ENCODE measurements at places on chromosomes 3 and 15. TPM values are rescaled to one million over a fixed set of nuclear protein-coding genes. Genes with fewer than 3 reads are reported as not detected.

NTRK3 gene
- total RNA-seq: 10.7 TPM

FAM162A gene
- 17.7 TPM for total RNA-seq

DNA sequence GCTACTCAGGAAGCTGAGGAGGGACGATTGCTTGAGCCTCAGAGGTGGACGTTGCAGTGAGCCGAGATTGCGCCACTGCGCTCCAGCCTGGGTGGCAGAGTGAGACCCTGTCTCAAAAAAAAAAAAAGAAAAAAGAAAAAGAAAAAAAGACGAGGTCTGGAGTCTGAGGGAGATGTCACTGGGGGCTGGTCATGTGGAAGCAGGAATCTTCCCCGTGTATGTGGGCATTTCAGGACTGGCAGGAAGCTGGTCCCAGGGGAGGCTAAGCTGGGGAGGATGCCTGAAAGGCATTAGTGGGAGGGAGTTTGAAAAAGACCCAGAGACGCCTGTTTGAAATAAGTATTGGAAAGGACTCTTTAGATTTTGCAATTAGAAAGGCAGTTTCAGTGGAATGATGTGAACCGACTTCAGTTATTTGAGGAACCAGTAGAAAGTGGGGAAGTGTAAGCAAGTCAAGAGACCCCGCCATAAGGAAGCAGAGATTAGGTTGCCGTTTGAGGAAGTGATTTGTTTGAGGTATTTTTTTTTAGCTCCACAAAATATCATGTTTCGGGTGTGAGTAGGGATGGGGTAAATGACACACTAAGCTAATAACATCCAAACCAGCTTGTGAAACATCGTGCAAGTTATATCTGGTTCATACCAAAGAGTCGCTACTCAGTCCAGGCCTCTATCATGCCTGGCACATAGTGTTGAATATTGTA lies 55.5 kb downstream of the ST6GAL1 start:
- H3K27me3 ChIP-seq: no peaks in the 10 kb centered on the region
- no peak overlapping the region for H3K27ac ChIP-seq
- DNase-seq: no peak
- no peaks in the 10 kb centered on the region for H3K36me3 ChIP-seq
- H3K4me3 ChIP-seq: no peak overlapping the region

GRCh38 chr3:43296565-43296964 lies 10.2 kb downstream of the SNRK start:
- H3K4me1 ChIP-seq: no peaks in the 10 kb centered on the region
- H3K36me3 ChIP-seq: no peaks in the 10 kb centered on the region
- DNase-seq: no peak
- no peaks in the 10 kb centered on the region for H3K27me3 ChIP-seq
- H3K4me3 ChIP-seq: no peak overlapping the region
- H3K27ac ChIP-seq: no peak overlapping the region

DNA sequence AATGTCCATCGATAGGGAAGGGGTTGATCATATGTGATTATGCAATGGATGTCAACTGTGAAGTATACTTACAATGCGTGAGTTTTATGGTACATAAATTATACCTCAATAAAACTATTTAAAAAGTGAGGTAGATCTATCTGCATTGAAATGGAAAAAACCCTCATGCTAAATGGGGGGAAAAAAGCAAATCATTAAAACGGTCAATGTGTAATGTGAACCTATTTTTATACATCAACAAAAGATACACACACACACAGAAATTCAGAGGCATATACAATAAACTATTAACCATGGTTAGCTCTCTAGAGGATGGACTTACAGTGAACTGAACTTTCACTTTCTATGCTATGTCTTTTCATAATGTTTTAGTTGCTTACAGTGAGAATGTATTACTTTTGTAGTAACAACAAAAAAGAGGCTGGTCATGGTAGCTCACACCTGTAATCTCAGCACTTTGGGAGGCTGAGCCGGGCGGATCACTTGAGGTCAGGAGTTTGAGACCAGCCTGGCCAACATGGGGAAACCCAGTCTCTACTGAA lies 23.1 kb downstream of the STIMATE start:
- H3K36me3 ChIP-seq: no peaks in the 10 kb centered on the region
- no peak for DNase-seq
- H3K27ac ChIP-seq: no peak overlapping the region
- no peak overlapping the region for H3K4me3 ChIP-seq
- H3K27me3 ChIP-seq: no peaks in the 10 kb centered on the region

DNA sequence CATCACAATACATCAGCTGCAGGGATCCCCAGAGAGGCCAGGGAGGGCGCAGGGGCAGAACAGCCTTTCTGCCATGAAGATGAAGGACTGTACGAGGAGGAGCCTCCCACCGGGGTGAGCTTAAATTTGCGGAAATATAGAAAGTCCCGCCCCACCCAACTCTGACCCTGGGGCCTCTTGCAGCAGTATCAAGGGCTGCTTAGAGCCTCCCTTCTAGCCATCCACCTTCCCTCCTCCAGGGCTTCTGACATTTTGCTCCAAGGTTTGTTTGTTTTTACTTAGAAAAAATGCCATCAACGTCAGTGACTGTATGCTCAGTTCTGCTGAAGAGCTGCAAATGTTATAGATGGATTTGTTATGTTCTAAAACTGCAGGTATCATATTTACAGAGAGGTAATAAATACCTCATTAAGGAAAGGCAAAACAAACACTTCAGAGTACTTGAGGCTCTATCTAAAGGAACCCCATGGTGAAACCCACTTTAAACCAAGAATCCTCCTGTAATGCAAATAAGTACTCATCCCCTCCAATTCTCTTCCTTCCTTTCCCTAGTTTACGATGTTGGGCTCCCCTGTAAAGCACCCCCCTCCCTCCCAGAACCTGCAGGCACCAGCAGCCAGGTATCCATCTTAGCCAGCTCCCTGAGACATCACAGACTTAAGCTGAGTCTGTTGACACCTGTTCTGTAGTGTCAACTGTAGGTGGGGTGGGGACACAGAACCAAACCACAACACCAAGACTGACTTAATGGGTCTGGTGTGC lies 30.5 kb downstream of the RFTN1 start:
- H3K27me3 ChIP-seq: no peaks in the 10 kb centered on the region
- no peak overlapping the region for H3K4me3 ChIP-seq
- H3K27ac ChIP-seq: no peak overlapping the region

- H3K4me3 ChIP-seq: no peak overlapping the region
- H3K27me3 ChIP-seq: no peaks in the 10 kb centered on the region
- no peaks in the 10 kb centered on the region for H3K4me1 ChIP-seq
- DNase-seq: no peak
- H3K36me3 ChIP-seq: no peaks in the 10 kb centered on the region
- H3K27ac ChIP-seq: no peak overlapping the region
These were observed 678.5 kb downstream of the NR2F2 start for GRCh38 chr15:97009031-97009431.

GRCh38 chr3:22895671-22896070 lies 307.5 kb upstream of the UBE2E2 start:
- H3K4me1 ChIP-seq: no peaks in the 10 kb centered on the region
- H3K27me3 ChIP-seq: no peaks in the 10 kb centered on the region

STRC gene
- 10.1 TPM for total RNA-seq

GRCh38 chr3:68974711-68975110 lies 38.8 kb downstream of the EOGT start:
- no peak for DNase-seq
- H3K4me3 ChIP-seq: no peak overlapping the region
- H3K27ac ChIP-seq: no peak overlapping the region
- no peaks in the 10 kb centered on the region for H3K27me3 ChIP-seq
- H3K4me1 ChIP-seq: no peaks in the 10 kb centered on the region
- H3K36me3 ChIP-seq: no peaks in the 10 kb centered on the region

GRCh38 chr3:169678122-169678521 lies 14.6 kb upstream of the MECOM start:
- no peak overlapping the region for H3K27ac ChIP-seq
- DNase-seq: no peak
- H3K36me3 ChIP-seq: no peaks in the 10 kb centered on the region
- H3K4me3 ChIP-seq: no peak overlapping the region
- no peaks in the 10 kb centered on the region for H3K4me1 ChIP-seq

APEH gene
- 94.5 TPM for total RNA-seq

ALDH1A2 gene
- total RNA-seq: 71.2 TPM

DISP2 gene
- 4.4 TPM for total RNA-seq

GOLGA8H gene
- 8.7 TPM for total RNA-seq

DNA sequence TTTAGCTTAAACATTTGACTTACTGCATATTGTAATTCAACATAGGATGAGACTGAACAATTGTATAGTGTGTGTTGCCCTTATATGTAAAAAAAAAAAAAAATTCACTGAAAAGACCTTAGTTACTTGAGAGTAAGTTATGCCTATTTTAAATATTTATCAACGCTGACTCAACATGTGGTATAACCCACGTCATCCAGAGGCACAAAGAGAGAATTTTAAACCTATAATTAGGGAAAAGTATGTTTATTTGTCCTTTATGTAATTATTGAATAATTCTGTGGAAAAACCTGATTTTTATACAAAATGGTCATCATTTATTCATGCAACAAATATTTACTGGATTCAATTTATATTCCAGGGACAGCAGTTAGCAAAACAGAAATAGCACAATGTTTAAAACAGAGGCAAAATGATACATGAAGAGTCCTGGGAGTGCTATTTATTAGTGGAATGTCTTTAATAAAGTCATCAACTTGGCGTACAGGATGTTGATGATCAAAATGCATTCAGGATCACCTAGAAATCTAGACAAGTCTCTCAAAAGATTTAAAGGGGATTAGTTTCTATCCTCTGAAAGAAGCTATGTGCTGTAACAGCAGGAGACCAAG lies 223.7 kb downstream of the PCCB start:
- no peaks in the 10 kb centered on the region for H3K27me3 ChIP-seq
- no peaks in the 10 kb centered on the region for H3K4me1 ChIP-seq
- H3K36me3 ChIP-seq: no peaks in the 10 kb centered on the region
- no peak for DNase-seq

- H3K27me3 ChIP-seq: no peaks in the 10 kb centered on the region
- H3K27ac ChIP-seq: no peak overlapping the region
- H3K36me3 ChIP-seq: no peaks in the 10 kb centered on the region
- no peaks in the 10 kb centered on the region for H3K4me1 ChIP-seq
- DNase-seq: no peak
These were observed 30.5 kb downstream of the CCDC32 start for GRCh38 chr15:40534371-40534770.

DNA sequence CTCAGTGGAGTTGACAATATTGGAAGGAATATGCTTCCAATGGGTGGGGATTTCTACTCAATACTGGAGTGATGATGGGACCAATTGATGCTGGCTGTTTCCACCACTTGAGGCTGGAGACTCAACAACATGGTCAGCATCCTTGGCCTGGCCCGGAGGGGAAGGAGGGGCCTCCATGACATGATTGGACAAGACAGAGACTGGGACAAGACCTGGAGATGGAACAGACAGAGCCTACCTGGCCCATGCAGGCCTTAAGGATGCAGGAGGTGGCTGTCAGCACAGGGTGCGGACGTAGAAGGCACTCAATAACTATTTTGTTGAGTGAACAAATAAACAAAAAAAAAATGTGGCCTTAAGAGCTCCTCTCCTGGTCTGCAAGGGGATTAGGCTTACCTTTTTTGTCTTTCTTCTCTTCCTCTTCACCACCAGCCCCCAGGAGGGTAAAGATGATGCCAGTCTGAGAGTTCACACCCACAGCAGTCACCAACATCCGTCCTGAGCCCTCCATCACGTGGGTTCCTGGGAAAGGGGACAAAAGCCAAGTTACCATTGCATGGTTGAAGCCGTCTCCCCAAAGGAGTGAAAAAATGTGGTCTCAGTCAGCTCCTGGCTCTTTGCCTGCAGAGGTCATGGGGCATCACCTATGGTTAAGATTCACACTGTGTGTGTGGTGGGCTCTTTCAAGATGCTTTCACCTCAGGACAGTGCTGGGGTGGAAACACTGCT lies 67.1 kb upstream of the SEC13 start:
- H3K4me1 ChIP-seq: no peaks in the 10 kb centered on the region
- no peaks in the 10 kb centered on the region for H3K36me3 ChIP-seq
- H3K27me3 ChIP-seq: no peaks in the 10 kb centered on the region
- no peak for DNase-seq
- H3K4me3 ChIP-seq: no peak overlapping the region
- H3K27ac ChIP-seq: no peak overlapping the region

FGF7 gene
- 2.8 TPM for total RNA-seq

DNA sequence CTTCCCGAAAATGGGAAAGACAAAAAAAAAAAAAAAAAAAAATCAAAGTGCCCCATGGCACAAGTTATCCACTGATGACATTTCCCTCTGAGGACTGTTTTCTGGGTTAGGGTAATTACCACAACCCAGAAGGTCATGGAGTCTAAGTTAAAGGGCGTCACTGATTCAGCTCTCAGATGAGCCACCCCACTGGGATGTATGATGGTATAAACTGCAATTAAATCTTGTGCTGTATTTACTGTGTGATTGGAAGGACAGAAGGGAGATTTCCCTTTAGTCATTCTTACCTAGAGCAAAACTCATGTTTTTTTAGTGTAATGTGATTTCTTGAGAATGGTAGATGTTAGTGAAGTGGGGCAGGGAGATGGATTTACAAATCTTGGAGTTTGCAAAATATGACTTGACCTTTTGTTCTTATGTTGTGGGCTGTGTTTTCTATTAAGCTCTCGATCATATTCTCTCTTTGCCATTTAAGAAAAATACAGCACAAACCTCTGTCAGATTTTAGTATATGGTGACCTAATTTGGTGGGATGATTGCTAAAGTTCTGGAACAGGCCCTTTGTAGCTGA lies 244.2 kb downstream of the PTPRG start:
- H3K27ac ChIP-seq: peak overlapping the region; percentile 71
- peaks cover 54% of the 10 kb centered on the region for H3K4me1 ChIP-seq
- H3K4me3 ChIP-seq: no peak overlapping the region
- DNase-seq: no peak

DNA sequence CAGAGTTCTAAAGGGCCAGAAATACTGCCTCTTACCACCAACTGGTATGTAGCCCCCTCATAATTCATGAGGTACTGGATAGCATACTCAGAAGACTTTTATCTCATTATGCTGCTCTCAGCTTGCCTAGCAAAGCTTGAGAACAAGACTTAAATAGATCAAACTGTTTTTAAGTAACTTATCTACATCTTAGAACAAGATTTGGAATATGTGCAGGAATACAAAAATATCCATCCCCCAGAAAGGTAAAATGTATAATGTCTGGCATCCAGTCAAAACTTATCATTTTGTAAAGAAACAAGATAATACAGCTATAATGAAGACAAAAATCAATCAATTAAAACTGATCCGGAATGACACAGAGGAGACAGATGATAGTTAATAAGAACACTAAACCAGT lies 400.4 kb upstream of the TGFBR2 start:
- DNase-seq: no peak
- no peaks in the 10 kb centered on the region for H3K36me3 ChIP-seq

DNA sequence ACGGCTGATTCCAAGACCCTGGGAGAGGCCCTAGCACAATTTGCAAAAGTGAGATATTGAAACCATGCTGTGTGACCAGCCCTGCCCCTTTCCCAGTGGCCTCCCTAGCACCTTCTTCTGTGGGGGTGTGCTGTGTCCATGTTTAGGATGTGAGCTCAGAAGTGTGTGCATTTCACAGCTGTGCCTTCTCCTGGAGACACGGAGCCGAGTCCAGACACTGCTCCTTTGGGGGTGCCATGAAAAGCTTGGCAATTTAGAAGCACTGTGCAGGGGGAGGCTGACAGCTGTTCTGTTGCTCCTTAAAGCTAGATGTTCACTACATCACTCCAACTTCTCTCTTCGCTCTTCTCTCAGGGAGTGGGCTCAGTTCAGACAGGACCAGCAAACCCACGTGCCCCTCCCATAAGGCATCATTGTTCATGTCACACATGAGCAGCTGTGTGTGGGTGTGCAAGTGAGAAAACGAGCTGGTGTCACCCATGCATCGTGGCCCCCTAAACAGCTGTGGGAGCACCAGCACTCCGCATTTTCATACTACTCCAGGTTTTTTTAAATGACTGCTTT lies 492.6 kb downstream of the GABRG3 start:
- H3K27me3 ChIP-seq: no peaks in the 10 kb centered on the region
- no peak for DNase-seq
- H3K27ac ChIP-seq: no peak overlapping the region
- H3K4me3 ChIP-seq: no peak overlapping the region
- no peaks in the 10 kb centered on the region for H3K4me1 ChIP-seq
